ENCODE measurements at places on chromosomes 12 and 14. TPM values are rescaled to one million over a fixed set of nuclear protein-coding genes. Genes with fewer than 3 reads are reported as not detected.

Gene KNTC1
- total RNA-seq: 52.9 TPM

Gene NOVA1
- total RNA-seq: 3.3 TPM

Gene RFX4
- total RNA-seq: not detected

Gene FBRSL1
- total RNA-seq: 79.8 TPM

Gene NABP2
- 42.4 TPM for total RNA-seq

Gene RDH11
- total RNA-seq: 90.2 TPM

Gene GALNT16
- total RNA-seq: 0.49 TPM

Gene OVCH1
- total RNA-seq: not detected

Gene RFLNA
- 19.7 TPM for total RNA-seq

Gene ENTPD5
- 13.0 TPM for total RNA-seq

Gene SYCP3
- 0.25 TPM for total RNA-seq

All from endothelial cell of umbilical vein (primary cell).